HFFc6 (cell line): ENCODE measurements at places on chromosomes 7 and 10.

GRCh38 chr10:89275383-89275782, 23.8 kb upstream of the LIPA start:
- DNase-seq: no peak

DNA sequence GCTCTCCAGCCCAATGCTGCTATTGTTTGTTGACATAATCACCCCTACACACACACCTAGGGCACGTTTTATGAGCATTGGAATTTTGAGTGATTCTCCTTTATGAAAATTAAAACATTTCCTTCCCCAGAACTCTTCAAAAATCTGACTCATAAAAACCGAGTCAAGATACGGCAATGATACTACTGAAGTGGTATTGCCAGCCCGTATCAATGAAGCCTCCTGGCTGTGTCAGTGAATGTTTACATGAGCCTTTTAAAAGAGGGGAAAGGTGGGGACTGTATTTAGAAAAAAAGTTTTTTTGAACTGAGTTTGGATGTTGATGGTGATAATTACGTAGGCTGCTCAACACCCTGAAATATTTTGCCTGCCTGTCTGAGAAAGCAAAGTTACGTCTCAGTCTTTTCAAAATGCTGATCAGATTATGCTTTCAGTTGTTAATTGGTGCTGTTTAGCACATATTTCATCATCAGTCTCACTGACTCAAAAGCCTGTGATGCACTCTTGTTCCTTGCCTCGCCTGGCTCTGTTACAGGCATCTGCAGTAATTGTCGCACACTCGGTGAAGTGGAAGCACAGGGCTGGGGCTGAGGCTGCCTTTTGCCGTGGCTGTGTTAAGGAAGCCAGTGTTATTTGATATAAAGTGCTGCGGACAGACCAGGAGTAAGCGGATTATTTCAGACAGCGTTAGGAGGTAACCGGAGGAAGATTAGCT, 157.4 kb upstream of the TCF7L2 start:
- peak; percentile 65 for DNase-seq

DNA sequence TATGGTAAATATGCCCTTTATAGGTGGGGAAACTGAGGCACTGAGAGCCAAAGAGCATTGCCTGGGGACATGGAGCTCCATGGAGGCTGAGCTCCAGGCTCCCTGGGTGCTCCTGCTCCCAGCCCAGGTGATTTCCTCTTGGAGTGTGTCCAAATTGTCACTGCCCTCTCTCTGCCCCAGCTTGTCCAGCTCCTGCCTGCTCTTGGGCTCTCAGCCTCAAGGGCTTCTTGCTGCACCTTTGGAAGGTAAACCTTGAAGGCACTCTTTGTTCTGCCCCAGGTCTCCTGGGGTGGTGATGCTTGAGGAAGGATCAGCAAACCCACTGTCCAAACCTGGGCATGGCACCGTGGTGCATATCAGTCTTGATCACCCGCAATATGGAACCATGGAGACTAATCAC, 166.1 kb downstream of the RPS24 start:
- no peak for DNase-seq

- DNase-seq: no peak
Measured at GRCh38 chr10:36094096-36094495, 452.0 kb upstream of the FZD8 start.

- no peak for DNase-seq
Measured at GRCh38 chr7:73448609-73449008, 15.0 kb downstream of the FZD9 start.

DNA sequence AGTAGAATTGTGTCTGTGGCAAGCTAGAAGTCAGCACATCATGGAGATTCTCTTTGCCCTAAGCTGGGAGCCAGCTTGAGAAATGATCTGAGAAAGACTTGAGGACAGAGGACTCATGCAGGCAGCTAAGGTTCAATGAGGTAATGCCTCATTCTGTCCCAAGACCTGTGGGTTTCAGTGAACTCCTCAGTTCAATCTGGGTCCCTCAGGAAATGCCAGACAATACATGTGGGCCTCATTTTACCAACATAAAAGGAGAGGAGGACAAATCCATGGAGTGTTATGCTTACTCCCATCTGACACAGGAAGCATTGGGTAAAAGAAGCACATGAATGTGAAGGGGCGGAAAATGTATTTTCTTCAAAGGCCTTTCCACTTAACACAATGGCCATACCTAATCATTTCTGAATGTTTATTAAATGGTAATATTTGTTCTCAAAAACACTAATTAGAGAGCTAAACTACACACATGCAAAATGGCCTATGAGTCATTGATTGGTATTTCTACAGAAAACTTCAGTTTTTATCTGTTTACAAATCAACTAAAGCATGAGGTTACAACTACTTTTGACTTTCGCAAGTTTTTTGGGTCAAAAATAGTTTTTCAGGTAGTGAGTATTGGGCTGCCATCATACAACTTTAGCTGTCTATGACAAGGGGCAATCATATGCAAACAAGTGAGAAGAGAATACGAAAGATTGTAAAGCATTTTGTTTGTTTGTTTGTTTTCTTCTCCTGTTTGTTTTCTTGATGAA, 205.3 kb downstream of the CHRM2 start:
- peak; percentile 28 for DNase-seq

DNA sequence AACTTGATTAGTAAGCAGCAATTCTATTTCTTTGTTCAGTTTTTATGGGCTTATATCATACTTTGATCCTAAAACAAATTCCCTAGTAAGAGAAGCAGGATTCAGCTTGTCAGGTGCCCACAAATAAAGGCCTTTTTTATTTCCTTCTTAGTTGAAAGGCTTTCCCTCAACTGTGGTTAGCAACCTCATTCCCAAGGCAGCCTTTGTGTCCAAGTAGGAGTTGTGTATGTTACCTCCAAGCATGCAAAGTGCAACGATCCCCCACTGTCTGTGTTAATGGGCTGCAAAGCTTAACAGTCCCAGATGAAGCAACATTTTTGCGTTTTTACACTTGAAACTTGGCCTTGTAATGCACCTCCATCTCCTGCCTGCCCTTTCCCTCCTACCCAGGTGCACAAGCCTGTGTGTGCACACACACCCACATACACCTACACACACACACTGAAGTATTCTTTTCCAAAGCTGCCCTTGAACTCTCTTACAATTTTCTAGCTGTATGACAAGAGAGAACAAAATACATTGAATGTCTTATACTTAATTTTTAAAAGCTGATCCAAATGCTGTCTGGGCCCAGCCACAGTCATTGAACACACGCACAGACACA, 278.2 kb downstream of the SNX13 start:
- no peak for DNase-seq

- DNase-seq: no peak
Measured at GRCh38 chr10:129896860-129897200, 67.2 kb downstream of the EBF3 start.

DNA sequence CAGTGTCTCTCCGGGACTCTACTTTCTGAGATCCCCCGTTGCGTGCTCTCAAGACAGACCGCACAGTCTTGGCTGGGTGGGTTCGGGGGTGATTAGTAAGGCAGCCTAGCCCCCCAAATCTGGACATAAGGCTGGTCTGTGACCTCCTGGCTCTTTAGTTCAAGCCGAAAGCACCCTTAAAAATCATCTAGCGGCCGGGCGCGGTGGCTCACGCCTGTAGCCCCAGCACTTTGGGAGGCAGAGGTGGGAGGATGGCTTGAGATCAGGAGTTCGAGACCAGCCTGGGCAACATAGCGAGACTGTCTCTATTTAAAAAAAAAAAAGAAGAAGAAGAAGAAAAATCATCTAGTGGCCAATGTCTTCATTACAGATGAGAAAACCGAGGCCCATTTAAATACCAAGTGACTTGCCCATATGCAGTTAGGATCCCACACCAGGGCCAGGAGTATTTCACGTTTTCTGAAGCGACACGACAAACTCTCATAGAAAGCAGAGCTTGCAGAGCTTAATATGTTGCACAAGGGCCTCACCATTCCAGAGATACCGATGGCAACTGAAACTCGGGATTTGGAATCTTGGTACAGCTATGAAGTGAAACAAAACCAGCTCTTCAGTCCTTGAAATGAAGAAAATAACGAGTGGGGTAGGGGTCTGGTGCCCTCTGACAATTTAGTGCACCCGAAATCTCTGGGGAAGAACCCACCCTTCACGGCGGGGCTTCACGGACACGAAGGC, 703 bp upstream of the HILPDA start:
- peak; percentile 3 for DNase-seq

- no peak for DNase-seq
Measured at GRCh38 chr10:111446966-111447365, 370.1 kb downstream of the ADRA2A start.

- DNase-seq: no peak
Measured at GRCh38 chr7:105210721-105211205, 178.0 kb downstream of the SRPK2 start.

DNA sequence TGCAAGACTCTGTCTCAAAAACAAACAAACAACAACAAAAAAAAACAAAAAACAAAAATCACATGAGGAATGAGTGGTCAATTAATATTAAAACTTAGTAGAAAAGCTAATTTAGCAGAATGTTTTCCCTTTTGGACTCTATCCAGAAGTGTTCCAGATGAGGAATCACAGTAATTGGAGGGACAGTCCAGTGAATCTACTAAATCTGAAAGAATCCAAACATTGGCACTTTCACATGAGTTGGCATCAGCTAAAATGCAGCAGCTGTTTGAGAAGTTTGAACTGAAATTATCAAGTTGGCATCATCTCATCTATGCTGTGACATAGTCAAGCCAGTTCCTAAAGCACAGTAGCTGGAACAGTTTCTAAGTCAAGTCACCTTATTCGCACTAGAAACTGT, 367.8 kb downstream of the PPP1R3A start:
- DNase-seq: no peak

DNA sequence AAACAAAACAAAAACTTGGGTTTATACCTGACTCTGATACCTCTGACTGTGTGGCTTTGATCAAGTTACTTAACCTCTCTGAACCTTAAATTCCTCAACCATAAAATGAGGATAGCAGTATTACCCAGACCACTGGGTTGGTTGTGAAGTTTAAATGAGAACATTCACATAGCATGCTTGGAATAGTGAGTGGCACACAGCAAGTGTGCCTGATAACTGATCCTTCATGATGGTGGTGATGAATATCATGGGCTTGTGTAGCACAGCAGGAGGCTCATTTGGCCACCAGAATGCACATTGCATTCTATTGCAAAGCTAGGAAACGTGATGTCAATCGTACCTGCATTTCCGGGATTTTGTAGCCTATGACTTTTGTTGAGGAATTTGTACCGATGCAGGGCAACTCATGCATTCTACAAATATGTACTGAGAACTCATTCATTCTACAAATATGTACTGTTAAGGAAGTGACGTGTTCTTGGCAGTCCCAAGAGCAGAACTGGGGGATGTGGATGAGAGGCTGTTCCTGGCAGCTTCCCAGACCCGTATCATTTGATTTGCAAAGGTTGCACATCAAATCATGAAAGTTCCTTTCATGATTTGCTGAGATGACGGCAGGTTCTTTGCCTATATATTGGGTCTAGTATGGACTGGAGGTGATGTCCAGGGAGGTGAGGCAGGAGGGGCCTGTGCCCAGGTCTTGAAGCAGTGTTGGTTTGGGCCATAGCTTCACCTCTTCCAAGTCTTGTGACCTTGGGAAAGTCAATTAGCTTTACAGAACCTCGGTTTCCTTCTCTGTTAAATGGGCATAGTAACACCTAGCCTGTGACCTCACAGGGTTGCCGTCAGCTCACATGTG, 94.6 kb upstream of the SMNDC1 start:
- peak; percentile 97 for DNase-seq
